ENCODE measurements at places on chromosomes 5 and 9. TPM values are rescaled to one million over a fixed set of nuclear protein-coding genes. Genes with fewer than 3 reads are reported as not detected.

The C9orf153 gene
- total RNA-seq: 0.31 TPM

The SLIT3 gene
- total RNA-seq: 0.43 TPM

DNA sequence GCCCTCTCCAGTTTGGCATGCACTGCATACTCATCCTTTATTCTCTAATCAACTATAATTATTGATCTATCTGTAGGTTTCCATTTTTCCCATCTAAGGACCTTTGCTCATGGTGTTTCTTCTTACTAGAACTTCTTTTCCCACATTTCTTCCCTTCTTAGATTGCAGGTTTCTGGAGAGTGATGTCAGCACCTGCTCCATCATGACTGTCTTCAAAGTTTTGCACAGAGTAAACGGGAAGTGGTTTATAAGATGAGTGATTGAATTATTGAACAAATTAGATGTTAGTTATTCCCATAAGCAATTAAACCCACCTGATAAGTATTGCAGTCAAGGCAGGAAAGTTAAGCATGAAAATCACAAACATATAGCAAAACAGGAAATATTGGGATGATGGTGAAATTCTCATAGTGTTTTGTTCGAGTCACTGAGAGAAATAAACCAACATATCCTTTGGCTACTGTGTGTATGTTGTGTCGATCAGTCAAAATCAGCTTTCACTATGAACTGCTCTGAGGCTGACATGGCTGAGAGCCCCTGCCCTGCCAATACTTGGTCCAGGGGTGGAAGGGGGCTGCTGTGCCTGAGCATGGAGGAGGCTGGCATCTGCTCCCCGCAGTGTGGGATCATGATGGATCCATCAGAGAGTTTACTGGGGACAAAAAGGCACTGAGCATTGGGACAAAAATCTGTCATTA lies 45.5 kb upstream of the S1PR3 start:
- H3K4me3 ChIP-seq: no peak overlapping the region
- no peak overlapping the region for H3K27ac ChIP-seq
- H3K4me1 ChIP-seq: peaks cover 4% of the 10 kb centered on the region
- H3K36me3 ChIP-seq: no peaks in the 10 kb centered on the region
- H3K27me3 ChIP-seq: peaks cover 6% of the 10 kb centered on the region

DNA sequence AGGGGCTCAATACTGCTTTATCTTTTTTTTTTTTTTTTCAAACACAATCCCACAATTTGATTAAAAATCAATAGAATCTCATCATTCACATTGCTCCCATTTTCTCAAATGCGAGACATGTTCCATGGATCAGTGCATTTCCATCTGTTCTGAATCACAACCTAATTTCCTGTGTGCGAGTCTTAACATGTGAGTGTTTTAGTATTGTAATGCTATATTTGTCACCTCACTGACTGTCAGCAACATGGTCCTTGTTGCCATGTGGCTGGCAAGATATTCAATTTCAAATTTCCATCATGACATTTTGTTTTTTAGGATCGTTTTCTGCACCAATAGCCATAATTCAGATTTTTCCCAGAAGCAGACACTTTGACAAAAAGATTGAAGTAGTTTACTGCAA lies 233.2 kb upstream of the PRDM9 start:
- H3K4me3 ChIP-seq: no peak overlapping the region
- no peaks in the 10 kb centered on the region for H3K27me3 ChIP-seq
- H3K36me3 ChIP-seq: no peaks in the 10 kb centered on the region
- H3K27ac ChIP-seq: no peak overlapping the region

DNA sequence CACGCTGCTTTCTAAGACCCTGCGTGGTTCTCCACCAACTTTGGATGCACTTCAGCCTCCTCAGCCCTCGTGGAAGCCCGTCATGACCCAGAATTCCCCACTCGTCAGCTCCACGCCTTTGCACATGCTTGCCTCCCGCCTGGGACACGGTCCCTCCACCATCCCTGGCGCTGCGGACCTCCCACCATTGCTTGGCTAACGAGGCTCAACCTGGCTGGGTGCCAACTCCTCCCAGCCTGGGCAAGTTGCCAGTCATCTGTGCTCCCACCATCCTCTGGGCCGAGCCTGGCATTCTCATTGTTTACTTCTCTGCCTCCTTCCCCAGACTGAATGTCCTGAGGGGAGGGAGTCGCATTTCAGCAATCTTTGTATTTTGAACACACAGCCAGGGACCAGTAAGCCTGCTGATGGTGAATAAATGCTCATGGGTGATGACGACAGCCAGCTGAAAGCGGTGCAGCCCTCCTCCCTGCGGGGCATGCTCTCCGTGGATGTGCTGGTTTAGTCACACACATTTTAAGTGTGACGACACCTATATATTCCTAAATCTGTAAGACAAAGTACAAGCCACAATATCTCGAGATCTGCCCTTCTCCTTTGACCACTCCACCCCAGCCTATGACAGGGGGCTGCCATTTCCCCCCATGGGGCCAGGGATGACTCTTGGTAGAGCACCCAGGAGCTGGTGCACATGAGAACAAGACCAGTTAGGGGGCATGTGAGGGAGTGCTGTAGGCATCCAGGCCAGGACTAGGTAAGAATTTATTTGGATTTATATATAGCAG lies 37.6 kb downstream of the ANKRD33B start:
- H3K36me3 ChIP-seq: no peaks in the 10 kb centered on the region
- H3K4me1 ChIP-seq: peaks cover 22% of the 10 kb centered on the region
- no peak overlapping the region for H3K27ac ChIP-seq

DNA sequence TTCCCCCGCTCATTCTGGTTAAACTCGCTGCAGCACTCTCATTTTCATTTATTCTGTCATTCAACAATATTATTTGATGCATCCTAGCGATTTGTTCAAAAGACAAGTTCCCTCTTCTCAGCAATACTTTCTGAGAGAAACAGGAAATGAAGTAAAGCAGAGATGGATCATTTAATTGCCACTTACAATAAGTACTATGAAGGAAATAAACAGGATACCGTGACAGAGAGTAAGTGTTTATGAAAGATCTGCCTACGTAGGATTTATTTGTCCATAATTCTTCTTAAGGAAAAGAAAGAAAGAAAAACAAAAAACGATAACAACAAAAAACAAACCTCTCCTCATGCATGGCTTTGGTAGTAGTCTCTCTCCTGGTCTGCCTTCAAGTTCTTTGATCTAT lies 406.8 kb upstream of the ZNF608 start:
- H3K4me3 ChIP-seq: no peak overlapping the region
- no peaks in the 10 kb centered on the region for H3K4me1 ChIP-seq
- no peaks in the 10 kb centered on the region for H3K36me3 ChIP-seq
- no peaks in the 10 kb centered on the region for H3K27me3 ChIP-seq
- no peak overlapping the region for H3K27ac ChIP-seq
- DNase-seq: no peak

DNA sequence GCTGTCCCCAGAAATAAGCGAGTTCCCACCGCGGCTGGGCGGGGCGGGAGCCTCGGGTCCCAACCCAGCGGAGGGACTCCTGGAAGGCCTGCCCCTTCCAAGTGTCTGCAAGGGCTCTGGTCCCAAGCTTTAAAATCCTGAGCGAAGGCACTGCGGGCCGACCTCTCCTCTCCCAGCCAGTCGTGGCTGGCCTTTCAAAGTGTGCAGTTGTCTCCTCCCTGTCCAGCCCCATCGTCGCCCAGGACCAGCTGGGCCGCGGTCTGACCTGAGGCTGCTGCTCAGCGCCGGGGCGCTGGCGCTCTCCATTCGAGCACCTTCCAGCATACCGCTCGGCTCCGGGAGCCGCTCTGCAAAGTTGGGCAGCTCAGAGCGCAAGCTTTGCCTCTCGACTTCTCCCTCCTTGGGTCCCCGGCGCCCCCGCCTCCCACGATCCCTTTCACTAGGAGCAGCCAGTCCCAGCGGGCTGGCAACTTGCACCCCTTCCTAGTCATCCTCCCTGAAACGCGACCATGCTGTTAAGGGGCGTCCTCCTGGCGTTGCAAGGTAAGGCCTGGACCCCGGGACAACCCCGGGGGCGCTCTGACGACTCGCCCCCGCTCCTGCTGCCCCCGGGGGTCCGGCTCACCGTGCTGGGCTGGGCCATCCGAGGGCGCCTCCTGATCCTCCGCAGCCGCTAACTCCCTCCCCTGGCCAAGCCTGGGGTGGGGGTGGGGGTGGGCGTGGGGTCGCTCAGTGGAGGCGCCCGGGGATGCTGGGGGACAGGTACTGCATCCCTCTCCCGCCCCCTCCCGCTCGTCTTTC lies at the start of gene MAMDC2:
Gene MAMDC2 (plus strand): TSS at position 160 of the 801 bp plus-strand sequence. CDS start 350 bp downstream, at position 510.
- H3K4me3 ChIP-seq: peak within 1 kb of the TSS; percentile 14
- no peak within 1 kb of the TSS for H3K27ac ChIP-seq
- peaks cover 48% of the 10 kb centered on the region for H3K27me3 ChIP-seq
- H3K4me1 ChIP-seq: peaks cover 5% of the 10 kb centered on the region

DNA sequence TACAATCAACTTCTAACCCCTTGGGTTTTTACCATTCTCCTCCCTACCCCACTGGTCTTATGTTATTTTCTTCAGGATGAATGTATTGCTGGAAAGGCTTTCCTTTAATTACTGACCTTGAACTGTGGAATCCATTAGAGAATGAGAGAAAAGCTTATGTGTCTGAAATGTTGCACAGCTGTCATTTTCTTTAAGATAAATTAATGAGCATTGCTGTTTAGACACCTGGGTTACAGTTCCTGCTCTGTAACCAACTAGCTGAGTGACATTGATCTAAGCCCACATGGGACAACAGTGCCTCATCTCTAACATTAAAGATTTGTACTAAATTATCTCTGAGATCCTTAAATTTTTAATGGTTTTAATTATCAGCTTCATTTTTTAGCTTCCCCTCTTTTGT lies 507.0 kb downstream of the TAF11L14 start:
- no peak overlapping the region for H3K27ac ChIP-seq
- no peak overlapping the region for H3K4me3 ChIP-seq
- no peak for DNase-seq
- H3K4me1 ChIP-seq: no peaks in the 10 kb centered on the region
- no peaks in the 10 kb centered on the region for H3K27me3 ChIP-seq

- DNase-seq: no peak
- H3K27me3 ChIP-seq: no peaks in the 10 kb centered on the region
- no peaks in the 10 kb centered on the region for H3K36me3 ChIP-seq
- no peaks in the 10 kb centered on the region for H3K4me1 ChIP-seq
- H3K27ac ChIP-seq: no peak overlapping the region
Measured at GRCh38 chr5:93158841-93159240, 422.2 kb downstream of the NR2F1-AS1 start.

GRCh38 chr5:95374061-95374460 lies 17.1 kb upstream of the FAM81B start:
- H3K4me3 ChIP-seq: no peak overlapping the region
- no peaks in the 10 kb centered on the region for H3K4me1 ChIP-seq
- no peak overlapping the region for H3K27ac ChIP-seq
- no peaks in the 10 kb centered on the region for H3K36me3 ChIP-seq
- peaks cover 7% of the 10 kb centered on the region for H3K27me3 ChIP-seq
- DNase-seq: no peak

DNA sequence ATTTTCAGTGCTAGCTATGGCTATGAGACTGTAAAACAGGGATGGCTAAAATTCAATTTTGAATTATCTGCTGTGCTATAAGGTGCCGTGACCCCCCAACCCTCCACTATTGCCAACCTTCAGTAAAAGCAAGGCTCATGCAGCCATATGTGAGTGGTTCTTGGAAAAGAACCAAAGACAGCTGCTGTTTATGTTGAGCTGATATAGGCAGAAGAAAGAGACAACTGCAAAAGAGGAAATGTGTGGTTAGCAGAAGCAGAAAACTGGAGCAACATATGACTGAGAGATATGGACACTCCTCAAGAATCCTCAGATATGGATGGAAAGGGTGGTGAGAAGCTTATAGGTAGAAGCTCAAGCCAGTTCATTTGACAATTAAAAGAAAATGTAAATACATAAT lies 200.3 kb downstream of the TLE1 start:
- no peaks in the 10 kb centered on the region for H3K4me1 ChIP-seq
- peaks cover 2% of the 10 kb centered on the region for H3K27me3 ChIP-seq
- no peak overlapping the region for H3K4me3 ChIP-seq
- DNase-seq: no peak
- H3K27ac ChIP-seq: no peak overlapping the region

GRCh38 chr9:34428325-34428958 lies 29.9 kb downstream of the FAM219A start:
- no peaks in the 10 kb centered on the region for H3K36me3 ChIP-seq
- no peak for DNase-seq
- H3K4me1 ChIP-seq: no peaks in the 10 kb centered on the region

DNA sequence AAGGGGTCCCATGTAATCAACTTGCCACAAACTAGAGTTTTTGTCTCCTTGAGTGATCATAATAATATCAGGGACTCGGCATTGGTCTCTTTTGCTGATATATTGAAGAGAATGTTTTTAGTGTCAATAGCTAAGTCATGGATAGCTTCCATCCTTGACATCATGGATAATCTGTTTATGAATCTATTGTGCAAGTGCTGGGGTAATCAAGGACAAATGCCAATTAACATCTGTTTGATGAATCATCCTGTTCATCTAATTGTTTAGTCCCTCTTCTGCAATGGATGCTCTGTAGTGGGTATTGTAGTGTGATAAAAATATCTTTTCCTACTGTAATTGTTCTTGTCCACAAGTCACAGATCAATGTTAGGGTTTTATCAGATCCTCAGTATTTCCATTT lies 607.5 kb upstream of the SEMA6A start:
- H3K27ac ChIP-seq: no peak overlapping the region
- H3K4me3 ChIP-seq: no peak overlapping the region
- H3K4me1 ChIP-seq: no peaks in the 10 kb centered on the region
- H3K27me3 ChIP-seq: no peaks in the 10 kb centered on the region
- H3K36me3 ChIP-seq: no peaks in the 10 kb centered on the region
- no peak for DNase-seq

All from activated naive CD4-positive, alpha-beta T cell treated with anti-CD3 and anti-CD28 coated beads for 36 hours (primary cell).